Activated naive CD4-positive, alpha-beta T cell (primary cell): ENCODE measurements at places on chromosomes 7 and 10.

- DNase-seq: no peak
Measured at GRCh38 chr10:47425813-47426419, 41.8 kb upstream of the ZNF488 start.

DNA sequence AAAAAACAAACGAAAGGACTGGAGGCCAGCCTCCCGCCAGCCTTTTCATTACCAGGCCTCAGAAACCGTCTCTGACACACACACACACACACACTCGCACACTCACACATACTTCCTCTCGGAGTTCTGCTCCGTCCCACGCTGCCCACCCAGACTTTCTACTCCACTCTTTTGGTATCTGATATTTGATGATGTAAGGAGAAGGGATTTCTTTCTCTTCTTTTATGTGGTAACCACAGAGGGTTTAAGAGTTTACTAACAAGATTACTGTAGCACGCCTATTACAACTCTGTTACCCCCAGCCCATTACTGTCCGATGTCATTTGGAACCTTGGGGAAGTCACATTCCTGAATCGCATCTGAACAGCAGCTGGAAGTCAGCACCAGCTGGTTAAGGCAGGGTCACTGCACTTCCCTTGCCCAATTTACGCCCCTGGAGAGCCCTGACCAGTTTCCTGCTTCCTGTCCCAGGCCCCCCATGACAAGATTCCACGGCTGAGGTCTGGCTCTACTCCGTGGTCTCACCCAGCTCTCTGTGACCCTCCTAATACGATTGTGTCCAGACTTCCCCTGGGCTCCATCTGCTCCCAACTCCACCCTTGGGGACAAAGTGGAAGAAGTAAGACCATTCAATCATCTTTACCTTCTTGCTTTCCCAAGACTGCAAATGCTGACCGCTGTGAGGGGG lies 1.1 kb downstream of the DENND2A start:
- no peak for DNase-seq

GRCh38 chr10:70715853-70716795 lies 43.8 kb downstream of the ADAMTS14 start:
- DNase-seq: no peak

GRCh38 chr7:114711241-114711640 lies 210.7 kb upstream of the MDFIC start:
- DNase-seq: no peak

DNA sequence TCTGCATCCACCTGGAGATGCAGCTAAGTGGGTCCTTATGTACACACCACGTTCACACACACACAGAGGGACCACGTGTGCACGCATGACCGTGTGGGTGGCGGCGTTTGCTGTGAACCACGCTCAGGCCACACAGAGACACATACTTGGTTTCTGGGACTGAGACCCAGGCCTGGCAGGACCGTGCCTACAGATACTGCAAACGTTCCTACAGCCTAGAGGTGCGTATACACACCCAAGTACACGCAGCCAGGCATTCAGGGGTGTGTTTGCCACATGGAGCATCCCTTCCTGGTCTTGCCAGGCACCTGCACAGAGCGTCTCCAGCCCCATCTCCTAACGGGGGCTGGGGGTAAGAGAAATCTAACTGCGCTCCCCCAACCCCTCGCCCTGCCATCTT lies 49.0 kb upstream of the GTF2IRD1 start:
- no peak for DNase-seq

- DNase-seq: no peak
Measured at GRCh38 chr7:50037086-50037485, 56.0 kb downstream of the ZPBP start.

DNA sequence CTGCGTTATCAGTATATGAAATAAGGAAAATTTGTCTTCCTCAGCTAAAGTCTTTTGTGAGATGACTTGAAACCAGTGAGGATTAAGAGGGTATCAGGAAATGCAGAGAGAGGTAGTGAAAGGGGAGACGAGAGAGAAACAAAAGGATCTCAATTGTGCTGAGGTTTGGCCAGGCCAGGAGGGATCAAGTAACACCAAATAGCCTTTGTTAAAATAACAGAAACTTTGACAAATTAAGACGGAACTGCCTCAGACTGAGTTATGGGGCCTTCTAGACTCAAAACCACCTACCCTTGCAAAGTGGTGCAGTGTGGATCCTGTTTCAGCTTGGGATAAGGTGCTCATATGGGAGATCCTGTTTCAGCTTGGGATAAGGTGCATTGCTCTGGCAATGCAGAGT lies 263.1 kb downstream of the CREB5 start:
- DNase-seq: no peak

GRCh38 chr7:154631162-154631561 lies 371.8 kb downstream of the PAXIP1 start:
- no peak for DNase-seq

GRCh38 chr7:64182036-64182790 lies 24.8 kb upstream of the ZNF735 start:
- DNase-seq: no peak

DNA sequence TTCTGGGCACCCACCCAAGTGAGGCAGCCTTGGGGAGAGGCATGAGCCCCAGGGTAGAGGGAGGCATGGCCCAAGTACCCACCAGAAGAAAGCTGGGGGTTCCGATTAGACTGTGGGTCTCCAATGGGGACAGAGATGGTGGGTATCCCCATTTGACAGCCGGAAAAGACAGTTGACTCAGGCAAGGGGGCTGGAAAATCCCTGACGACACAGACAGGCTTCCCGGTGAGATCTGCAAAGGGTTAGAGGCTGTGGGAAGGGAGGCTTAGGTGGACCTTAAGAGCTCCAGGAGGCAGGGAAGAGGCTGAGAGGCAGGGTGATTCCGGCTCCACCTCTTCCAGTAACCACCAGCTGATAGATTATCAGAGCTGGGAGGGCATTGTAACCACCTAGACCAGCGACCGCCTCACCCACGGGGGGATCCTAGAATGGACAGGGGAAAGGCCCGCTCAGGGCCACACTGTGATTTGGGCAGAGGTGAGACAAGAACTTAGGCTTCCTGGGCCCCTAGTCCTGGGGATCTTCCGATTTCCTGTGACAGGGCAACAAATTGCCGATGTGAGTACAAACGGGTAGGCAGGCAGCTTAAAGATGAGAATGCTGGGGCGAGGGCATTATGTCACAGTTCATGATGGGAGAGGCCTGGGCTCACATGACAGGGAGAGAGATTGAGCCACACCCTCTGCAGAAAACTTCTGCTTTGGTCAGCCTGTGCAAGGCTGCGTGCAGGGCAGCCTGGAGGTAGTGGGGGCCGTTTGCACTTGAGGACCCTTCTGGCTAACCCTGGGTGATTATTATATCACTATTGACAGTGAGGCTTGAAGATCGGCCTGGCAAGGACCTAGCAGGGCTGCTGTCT lies 5.4 kb downstream of the TBATA start:
- no peak for DNase-seq

DNA sequence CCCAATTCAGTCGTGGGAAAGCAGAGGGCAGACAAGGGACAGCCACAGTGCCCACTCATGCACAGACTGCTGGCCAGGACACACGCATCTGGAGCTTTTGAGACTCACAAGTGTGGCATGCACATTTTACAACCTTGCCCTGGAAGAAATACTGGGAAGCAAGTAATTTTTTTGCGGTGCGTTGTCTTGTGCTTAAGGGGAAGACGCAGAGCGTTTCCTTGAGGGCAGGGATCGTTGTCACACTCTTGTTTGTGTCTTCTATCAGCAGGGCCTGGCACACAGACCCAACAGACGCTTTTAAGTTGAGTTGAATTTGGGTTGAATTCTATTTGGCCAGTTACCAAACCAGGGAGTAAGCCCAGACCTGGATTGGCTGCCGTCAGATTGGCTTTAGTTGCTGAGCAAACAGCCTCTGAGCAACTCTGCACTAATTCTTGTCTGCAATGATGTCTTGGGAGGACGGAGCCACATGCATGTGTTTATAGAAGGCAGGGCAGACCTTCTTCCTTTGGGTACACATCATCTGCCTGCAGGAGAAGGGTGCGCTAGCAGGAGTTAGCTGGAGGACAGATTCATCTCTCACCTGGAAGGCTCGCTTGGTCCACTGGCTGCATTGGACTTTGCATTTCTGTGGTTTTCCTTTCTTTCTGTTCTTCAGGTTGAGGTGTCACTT lies 38.4 kb downstream of the IL2RA start:
- no peak for DNase-seq

GRCh38 chr10:3025026-3025683 lies 42.2 kb upstream of the PFKP start:
- DNase-seq: no peak

- no peak for DNase-seq
Measured at GRCh38 chr10:35486297-35486990, 118.7 kb upstream of the GJD4 start.
